Activated gamma-delta T cell treated with Interleukin-2 at 50 U/mL for 16 hours (primary cell): ENCODE measurements at places on chromosomes 1 and 21.

GRCh38 chr1:34415140-34415539 lies 238.4 kb downstream of the C1orf94 start:
- DNase-seq = no peak

- no peak for DNase-seq
Observed at GRCh38 chr21:38234395-38235142, 22.2 kb upstream of the KCNJ15 start.

DNA sequence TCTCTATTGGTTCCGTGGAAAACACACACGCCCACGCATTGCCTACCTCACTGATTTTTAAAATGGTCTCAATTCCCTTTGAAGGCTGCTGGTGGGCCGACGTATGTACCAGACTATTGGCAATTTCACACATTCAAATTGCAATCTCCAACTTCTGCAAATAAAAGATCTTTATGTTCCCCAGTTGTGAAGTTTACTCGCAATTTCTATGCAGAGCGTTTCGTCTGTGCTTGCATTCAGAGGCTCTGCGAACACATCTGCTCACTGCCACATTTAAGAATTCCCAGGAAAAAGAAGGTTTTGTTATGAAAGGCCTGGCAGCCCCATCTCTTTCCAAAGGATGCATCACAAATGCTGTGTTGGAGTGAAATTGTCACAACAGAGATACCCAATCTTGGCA lies 288.0 kb upstream of the KAZN start:
- no peak for DNase-seq

GRCh38 chr1:8352471-8352845 lies 34.5 kb downstream of the SLC45A1 start:
- DNase-seq = no peak

DNA sequence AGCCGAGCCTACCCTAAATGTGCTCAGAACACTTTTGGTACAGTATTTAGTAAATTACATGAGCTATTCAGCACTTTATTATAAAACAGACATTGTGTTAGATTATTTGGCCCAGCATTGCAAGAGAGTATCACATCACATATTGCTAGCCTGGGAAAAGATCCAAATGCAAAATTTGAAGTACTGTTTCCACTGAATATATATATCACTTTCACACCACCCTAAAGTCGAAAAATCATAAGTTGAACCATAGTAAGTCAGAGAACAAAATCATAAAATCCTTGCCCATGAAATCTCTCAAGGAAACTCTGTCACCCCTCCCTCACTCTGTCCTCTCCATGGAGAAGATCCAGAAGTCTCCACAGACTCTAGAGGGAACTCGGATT lies 33.1 kb downstream of the RGS8 start:
- DNase-seq = no peak

DNA sequence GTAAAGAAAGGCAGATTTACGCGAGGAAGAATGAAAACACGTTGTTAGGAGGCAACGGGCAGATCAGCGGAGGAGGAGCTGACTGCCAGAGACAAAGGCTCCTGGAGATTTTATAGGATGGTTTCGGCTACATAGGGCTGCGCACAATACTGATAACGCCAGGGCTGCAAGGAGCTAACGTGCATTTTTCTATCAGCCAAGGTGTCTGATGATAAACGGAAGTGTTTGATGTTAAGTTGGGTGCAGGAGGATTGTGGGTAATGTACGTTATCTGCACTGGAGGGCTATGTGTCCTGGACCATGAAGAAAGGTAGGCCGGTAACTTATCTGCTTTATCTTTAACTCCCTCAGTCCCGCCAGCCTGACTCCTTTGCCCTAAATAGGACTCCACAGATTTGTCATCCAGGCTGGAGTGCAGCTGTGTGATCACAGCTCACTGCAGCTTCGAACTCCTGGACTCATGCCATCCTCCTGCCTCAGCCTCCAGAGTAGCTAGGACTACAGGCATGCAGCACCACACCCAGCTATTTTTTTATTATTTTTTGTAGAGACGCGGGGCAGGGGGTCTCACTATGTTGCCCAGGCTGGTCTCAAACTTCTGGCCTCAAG lies 29.6 kb downstream of the SETD4 start:
- DNase-seq = no peak

GRCh38 chr1:203932556-203932955 lies 71.2 kb downstream of the SNRPE start:
- DNase-seq = no peak

GRCh38 chr1:248853663-248854375 lies 5.1 kb downstream of the ZNF692 start:
- peak; percentile 59 for DNase-seq

DNA sequence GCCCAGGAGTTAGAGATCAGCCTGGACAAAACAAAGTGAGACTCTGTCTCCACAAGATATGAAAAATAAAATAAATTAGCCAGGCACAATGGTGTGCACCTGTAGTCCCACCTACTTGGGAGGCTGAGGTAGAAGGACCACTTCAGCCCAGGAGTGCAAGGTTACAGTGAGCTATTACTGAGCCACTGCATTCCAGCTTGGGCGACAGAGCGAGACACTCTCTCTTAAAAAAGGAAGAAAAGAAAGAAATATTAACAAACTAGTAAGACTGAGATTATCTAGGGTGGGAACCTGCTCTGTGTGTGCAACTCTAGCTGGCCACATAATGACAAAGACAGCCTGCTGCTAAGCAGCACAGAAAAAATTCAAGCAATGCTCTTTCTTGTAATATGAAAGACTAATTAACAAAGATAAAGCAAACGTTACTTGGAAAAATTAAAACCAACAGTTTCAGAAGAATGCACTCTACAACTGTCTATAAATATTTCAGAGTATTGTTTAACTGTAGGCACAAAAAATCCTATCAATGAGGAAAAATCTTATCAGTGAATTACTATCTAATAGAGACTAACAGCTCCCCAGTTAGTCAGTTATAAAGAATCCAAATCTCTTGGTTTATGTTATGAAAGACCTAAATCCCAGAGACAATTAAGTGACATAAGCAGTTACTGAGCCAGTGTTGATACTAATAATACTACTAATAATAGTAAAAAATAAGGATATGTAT lies 74.5 kb downstream of the ENAH start:
- no peak for DNase-seq

- DNase-seq = no peak
Observed at GRCh38 chr21:16455978-16456377, 726.2 kb downstream of the USP25 start.

DNA sequence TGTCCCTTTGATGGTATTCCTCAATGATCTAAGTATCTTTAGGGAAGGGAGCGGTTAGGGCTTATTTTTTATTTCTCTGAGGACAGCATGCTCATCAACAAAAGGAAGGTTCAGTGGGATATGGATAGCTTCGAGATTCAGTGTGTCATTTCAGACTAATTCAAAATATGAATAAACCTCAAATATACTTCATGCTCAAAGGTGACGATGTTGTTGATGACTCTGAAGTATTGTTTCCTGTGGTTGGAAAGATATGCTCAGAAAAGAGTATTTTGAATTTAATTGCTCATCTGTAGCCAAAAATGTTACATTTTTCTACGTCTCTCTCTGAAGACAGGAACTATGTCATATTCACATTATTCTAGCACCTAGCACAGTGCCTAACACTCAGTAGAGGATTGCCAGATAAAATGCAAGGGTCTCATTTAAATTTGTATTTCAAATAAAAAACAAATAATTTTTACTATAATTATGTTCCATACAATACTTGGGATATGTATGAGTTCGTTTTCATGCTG lies 1.8 kb upstream of the FCRL3 start:
- DNase-seq = no peak

DNA sequence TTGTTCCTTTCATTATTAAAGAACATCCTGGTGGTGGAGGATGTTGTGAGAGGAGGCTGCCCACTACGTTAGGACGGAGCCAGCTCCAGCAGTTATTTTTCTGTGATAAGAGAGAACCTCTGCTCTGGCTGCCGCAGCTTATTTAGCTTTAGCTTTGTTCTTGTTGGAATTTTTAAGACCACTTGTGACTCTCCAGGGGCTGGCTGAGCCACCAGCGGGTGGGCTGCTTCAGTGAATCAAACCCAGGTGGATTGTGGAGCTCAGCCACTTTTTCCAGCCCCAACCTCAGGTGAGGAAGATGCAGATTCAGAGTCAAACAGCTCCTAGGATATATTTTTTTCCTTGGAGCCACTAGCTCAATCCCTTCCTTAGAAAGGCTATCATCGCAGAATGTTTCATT lies 83.1 kb upstream of the CTTNBP2NL start:
- no peak for DNase-seq

- no peak for DNase-seq
Observed at GRCh38 chr1:31447210-31447609, 34.2 kb downstream of the SERINC2 start.

DNA sequence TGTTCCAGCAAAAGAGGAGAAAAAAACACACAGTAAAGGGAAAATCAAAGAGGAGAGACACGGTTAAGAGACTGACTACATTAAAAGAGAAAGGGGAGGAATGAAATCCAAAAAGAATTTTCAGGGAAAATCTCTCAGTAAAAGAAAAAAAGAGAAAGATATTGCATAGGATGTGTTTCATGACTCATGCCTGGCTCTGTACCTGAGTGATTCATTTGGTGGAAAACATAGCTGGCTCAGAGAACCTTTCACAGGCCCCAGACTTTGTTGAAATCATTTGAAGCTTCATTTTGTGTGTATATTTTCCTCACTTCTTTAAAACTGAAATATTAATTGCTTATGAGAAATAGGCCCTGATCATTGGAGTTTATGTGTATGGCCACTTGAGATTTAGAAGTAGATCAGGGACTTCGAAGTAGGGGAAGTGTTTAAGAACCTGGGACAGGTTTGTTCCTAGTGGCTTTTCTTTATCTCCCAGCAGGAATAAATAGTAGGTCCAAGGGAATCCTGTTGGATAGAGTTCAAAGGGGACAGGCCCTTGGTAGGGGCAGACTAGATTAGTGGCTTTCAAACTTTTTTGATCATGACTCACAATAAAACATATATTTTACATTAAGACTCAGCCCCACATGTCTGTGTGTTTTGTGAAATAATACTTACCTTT lies 239.1 kb upstream of the SGIP1 start:
- no peak for DNase-seq

DNA sequence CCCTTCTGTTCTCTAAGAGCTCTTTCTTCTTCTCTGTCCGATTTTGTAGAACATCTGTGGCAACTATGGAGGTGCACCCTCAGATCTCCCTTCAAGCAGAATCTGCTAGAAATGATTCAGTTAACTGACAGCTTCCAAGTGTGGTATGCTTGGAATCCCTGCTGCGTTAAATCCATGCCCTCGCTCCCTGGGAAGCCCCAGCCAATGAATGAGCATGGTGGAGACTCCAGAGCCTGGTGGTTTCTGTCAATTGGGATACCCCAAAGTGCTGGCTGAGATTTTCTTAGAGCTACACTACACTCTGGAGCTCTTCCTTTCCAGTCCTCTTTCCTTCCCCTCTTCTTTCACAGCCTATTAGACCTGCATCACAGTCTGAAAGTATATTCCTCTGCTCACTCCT lies 116.3 kb upstream of the C1orf21 start:
- no peak for DNase-seq

DNA sequence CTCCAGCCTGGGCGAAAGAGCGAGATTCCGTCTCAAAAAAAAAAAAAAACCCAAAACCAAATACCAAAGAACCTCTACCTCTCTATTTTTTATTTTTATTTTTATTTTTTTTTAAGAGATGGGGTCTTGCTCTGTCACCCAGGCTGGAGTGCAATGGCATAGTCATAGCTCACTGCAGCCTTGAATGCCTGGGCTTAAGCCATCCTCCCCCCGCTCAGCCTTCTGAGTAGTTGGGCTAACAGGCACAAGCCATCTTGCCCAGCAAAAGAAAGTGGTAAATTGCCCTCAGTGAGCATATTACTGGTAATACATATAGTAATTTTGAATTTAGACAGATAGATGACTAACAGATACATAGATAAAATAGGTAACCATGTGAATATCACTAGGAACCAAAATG lies 77.4 kb downstream of the ASH1L start:
- DNase-seq = no peak

- DNase-seq = peak; percentile 71
Observed at GRCh38 chr1:110780600-110781484, 92.1 kb upstream of the CD53 start.

GRCh38 chr1:17118268-17118667 lies 983 bp downstream of the PADI2 start:
- no peak for DNase-seq
